ENCODE measurements at places on chromosomes 11 and 22.

- DNase-seq = peak; percentile 66
Observed at GRCh38 chr11:65180877-65181568, 705 bp upstream of the CAPN1 start.

- peak; percentile 85 for DNase-seq
Observed at GRCh38 chr11:67022341-67022933, 497 bp upstream of the SYT12 start.

- no peak for DNase-seq
Observed at GRCh38 chr22:29251981-29252911, 15.5 kb downstream of the RHBDD3 start.

DNA sequence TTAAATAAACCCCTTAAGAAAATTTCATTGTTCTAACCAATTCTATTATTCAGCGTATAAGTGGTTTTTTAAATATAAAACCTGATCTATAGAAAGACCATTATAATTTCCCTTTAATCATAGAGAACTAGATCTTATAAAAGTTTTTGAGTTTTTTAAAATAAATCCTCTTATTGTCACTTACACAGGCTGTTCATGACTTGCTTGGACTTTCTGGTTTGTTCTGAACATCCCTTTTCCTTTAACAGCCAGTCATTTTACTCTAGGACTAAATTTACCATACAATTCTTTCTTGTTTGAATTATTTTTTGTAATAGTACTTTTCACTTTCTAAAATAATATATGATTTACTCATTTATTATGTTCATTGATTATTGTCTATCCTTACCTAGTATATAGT, 4.7 kb downstream of the NXPE2 start:
- no peak for DNase-seq

DNA sequence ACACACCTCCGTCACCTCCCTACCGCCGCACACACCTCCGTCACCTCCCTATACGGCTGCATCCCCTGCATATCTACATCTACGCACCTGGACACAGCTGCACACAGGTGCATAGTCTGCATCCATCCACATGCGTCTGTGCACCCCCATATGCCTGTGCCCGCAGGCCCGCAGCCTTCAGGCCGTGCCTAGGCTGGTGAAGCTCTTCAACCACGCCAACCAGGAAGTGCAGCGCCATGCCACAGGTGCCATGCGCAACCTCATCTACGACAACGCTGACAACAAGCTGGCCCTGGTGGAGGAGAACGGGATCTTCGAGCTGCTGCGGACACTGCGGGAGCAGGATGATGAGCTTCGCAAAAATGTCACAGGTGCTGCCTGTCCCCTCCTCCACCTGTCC, 4.8 kb downstream of the PKP3 start:
- no peak for DNase-seq

DNA sequence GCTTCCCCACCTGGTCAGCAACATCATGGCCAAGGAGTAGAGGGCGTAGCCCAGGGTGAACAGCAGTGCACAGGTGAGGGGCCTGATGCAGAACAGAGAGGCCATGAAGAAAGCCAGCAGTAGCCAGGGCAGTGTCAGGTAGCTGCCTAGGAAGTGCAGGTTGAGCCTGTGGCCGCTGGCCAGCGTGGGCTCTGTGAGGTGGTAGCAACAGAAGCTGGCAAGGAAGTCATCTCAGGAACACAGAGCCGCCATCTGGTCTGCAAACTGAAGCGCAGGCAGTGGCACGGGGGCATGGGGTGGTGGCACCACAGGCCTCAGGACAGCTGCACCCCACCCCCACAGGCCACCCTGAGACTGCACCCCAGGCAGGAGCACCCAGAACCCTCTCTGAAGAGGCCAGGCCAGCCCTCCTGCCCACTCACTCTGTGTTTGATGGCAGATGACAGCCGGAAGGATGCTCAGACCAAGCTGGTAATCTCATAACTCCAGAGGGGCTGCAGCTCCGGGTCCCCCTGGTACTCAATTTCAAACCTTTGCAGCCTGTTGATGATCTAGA, 95.3 kb downstream of the MED15 start:
- DNase-seq = no peak

GRCh38 chr11:75434051-75434450, 1.0 kb upstream of the KLHL35 start:
- no peak for DNase-seq

DNA sequence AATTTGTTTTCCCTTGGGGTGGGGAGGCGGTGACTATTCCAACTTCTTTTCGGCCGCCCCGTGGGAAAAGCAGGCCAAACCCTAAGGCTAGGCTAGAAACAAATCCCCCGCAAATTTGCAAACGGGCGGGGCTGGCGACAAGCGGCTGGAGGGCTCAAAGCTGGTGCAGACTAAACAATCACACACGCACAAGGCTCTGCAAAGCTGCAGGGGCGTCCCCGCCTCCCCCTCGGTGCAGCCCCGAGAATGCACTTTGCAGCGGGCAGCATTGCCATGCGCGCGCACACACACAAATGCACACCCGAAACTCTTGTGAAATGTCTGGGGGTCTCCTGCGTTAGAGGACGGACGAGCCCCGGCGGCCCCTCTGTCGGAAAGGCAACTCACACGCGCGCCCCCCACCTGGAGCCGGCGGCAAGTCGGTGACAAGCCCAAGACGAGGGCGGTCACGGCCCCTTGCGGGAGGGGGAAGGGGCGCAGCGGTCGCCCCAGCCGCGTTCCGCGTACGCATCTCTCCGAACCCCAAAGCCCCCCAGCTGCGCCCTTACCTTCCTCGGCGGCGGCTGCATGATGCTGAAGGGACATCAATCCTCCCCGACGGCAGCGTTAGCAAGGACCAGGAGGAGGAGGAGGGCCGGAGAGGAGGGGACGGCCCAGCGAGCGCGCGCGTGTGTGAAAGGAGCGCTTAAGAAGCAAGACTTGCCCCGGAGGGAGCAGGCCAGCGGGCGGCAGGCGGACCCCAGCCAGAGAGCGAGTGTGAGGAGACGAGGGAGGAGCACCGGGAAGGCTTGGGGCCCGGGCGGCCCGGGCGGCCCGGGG, 600 bp downstream of the FCHSD2 start:
- peak; percentile 62 for DNase-seq

DNA sequence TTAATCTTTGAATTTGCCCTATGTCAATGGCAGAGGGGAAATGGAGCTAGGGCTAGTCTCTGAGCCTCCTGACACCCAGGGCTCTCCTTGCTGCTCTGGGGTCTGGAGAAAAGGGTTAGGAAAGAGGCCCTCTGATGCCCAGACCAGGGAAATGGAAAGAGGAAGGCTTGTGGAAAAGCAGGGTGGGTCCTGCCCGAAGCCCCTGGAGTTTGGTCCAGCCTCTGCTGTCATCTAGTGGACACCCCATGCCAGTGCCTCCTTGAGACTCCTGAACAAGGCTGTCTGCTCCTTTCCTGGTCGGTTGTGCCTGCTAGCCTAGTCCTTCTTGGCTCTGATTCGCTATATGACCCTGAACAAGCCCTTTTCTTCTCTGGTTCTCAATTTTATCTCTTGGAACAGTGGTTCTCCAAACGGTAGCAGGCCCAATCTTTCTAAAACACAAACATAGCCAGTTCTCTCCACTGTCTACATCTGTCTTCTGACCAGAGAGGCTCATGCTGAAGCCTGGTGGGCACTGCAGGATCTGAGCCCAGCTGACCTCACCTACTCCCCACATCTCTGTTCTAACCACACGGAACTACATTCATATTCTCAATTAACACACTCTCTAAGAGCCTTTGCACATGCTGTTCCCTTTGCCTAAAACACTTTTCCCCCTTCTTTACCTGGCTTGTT, 8.8 kb upstream of the PLA2G3 start:
- DNase-seq = peak; percentile 83

GRCh38 chr22:44033694-44034093, 9.6 kb downstream of the PARVB start:
- no peak for DNase-seq

- no peak for DNase-seq
Observed at GRCh38 chr11:75403037-75403436, 3.7 kb downstream of the RPS3 start.

DNA sequence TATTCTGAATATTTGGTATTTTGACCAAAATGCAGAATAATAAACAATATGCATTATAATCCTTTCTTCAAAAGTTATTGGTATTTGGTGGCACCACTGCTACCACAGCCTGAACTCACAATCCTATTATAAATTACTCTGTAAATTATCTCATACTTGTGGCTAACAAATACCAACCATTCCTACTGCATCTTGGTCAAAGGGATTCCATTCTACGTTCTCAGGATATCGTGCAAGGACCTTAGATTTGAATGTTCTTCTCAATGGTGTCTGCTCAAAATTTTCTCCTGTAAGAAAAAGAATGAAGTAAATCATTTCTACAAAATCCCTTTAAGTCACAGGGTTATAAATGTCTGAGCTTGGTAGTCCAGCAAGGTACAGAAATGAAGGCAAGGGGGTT, 58.7 kb downstream of the DENND5A start:
- DNase-seq = peak; percentile 42

DNA sequence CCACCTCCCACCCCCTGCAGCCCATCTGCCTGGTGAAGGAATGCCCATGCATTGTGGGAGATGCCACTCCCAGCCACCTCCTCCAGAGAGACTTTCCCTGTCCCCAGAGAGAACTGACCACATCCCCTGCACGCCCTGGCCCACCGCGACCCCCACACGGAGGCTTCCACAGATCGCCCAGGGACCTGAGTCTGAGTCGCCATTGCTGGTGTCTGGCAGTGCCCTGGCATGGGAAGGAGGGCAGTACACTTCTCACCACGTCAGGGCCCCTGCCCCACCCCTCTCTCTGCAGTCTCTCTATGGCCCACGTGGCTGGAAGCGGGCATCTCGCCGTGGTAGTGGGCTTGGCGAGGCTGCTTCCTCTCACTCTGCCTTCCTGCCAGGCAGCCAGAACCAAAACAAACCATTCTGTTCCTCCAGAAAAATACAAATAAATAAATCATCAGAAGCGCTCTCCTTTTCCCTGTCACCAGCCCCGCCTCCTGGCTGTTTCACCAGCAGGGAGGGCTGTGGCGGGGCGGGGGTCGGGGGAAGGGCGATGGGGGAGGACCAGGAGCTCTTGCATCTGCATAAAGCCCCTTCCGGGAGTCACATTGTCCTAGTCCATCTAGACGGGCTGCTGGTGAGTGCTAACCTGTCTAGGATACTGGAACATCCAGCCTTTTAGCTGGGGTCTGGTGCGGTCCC, 20.9 kb downstream of the SHISAL1 start:
- no peak for DNase-seq

DNA sequence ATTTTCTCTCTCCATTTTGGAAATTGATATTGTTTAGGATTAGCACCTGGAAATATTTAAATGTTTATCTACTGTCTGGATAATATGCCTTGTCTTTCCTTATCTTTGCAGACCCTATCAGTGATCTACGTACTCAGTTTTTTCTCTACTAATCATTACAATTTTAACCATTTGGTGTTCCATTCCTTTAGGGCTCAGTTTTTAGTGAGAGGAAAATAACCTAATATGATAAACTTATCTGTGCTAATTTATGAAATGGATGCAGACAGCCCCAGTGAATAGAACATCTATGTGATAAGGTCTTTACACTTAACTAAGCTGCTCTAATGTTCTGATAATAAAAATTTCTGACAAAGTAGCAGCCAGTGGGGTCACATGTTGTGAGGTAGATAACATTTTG, 68.5 kb downstream of the SVIP start:
- no peak for DNase-seq

- DNase-seq = no peak
Observed at GRCh38 chr11:109298865-109299264, 123.1 kb upstream of the C11orf87 start.

DNA sequence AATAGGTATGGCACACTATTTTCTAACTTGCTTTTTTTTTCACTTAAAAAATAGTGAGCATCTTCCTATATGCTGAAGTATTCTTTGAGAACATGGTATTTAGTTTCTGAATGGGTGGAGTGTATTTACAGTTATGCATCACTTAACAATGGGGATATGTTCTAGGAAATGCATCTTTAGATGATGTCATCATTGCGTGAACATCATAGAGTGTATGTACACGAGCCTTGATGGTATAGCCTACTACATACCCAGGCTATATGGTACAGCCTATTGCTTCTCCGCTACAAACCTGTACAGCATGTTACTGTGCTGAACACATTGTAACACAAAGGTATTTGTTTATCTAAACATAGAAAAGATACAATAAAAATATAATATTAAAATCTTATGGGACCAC, 124.3 kb upstream of the ASPHD2 start:
- no peak for DNase-seq

GRCh38 chr11:121450401-121450800, 1.7 kb upstream of the SORL1 start:
- DNase-seq = no peak

DNA sequence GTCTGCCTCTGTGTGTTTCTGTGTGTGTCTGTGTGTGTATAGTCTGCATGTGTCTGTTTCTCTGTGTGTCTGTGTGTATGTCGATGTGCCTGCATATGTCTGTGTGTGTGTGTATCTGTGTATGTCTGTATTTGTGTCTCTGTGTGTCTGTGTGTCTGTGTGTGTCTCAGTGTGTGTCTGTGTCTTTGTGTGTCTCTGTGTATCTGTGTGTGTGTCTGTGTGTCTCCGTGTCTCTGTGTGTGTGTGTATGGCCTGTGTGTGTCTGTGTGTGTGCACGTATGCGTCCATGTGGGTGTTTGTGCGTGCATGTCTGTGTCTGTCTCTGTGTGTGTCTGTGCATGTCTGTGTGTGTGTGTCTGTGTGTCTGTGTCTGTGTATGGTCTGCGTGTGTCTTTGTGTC, 439 bp downstream of the SNX32 start:
- no peak for DNase-seq

GRCh38 chr22:48851933-48852549, 975.6 kb downstream of the BRD1 start:
- DNase-seq = no peak

GRCh38 chr22:18156878-18157713, 7.1 kb downstream of the USP18 start:
- DNase-seq = peak; percentile 89

DNA sequence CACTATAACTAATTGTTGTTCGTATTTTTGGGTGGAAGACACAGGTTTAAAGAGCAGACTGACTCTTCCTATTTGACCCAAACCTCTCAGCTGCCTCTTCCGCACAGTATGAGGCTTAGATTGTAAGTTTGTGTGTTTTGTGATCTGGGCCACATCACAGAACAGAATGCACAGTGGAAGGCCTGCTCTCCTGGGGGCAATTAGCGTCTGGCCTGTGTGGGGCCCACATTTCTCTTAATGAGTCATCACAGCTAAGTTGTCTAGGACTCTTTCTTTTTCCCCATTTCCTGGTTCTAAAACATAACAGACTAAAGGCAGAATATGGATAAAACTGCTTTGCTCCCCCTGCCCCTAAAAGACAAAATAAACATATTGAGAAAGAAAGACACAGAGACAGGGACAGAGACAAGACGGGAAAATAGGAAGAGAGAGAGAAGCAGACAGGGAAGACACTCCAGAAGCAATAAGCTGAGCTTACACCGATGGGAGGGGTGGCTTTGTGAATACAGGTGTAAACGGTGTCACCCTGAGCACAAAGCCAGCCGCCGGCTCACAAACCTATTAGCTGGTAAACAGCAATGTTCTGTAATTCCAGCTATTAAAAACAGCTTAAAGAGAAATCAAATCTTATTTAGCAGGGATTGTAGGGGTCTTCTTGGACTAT, 127.4 kb upstream of the OPCML start:
- no peak for DNase-seq

- DNase-seq = no peak
Observed at GRCh38 chr22:45891471-45891995, 85.4 kb downstream of the WNT7B start.

Measured in HTR-8/SVneo (cell line).